CD4-positive, alpha-beta memory T cell (primary cell): ENCODE measurements at places on chromosomes 5 and 9.

GRCh38 chr9:110919609-110920008, 118.7 kb downstream of the LPAR1 start:
- DNase-seq: no peak

- no peak for DNase-seq
These were observed 26.9 kb downstream of the ZNF484 start for GRCh38 chr9:92850898-92851297.

GRCh38 chr5:23717486-23717885, 210.1 kb downstream of the PRDM9 start:
- DNase-seq: no peak

DNA sequence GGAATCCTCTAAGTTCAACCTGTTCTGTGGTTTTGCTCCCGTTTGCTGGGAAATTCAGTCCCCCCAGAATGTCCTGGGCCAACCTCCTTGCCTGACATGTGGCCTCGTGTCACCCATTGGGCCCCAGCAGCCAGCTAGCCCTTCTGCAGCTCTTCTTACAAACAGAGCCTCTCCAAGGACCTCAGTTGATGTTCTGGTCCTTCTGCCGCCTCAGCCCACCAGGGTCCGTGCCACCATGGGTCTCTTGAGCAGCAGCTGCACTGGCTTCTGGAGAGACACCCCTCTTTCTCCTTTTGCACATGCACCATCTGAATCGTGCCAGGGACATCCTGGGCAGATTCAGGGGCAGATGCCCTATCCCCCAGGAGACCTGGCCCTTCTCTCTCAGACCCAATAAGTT, 85.0 kb downstream of the LMX1B start:
- no peak for DNase-seq

DNA sequence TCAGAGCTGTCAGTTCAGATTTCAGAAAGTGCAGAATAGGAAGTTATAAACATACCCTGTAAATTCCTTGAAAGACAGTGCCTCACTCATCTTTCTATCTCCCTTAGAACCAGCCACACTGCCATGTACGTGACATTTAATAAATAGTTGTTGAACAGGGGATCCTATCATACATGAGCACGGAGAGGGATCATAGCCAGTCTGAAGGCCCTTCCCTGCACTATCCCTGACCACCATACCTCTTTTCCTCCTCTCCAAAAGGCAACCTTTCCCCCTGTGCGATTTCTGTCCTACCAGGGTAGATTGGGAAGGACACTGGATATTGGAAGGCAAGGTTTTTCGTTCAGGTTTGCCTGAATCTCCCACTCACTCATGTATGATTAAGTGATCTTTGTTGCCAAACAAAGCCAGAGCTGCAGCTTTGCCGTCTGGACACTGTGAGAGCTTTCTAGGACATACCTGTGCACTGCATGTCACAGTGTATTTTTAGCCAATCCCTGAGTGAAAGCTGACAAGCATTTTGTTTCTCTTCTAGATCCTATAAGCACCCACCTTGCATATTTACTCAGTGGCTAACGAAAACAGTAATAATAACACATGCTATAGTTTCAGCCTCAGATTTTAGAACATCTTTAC, 986.5 kb upstream of the WWC1 start:
- no peak for DNase-seq

DNA sequence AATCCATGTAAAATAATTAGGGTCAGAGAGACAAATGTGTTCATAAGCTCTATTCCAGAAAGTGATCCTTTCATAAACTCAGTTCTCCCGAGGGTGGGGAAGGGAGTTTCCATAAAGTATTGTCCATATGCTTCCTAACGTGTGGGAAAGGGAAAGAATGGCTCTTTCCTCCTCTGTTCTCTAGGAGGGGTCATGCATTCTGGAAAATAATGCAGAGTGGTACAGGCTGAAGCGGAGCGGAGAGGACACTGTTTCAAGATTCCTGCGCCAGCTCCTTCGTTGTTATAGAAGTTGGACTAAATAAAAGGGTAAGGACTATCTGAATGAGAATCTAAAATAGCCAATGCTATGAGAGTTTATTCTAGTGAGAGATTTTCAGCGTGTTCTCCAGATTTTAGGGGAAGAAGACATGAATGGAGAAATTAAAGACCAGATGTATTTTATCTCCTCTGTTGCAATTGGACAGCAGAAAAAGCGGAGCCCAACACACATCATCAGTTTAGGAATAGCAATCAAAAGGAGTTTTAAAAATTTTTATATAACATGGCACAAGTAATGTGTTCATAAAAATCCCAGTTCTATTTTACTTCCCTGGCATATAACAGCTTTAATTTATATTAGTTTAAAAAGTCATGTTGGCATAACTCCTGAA, 166.9 kb upstream of the MPDZ start:
- DNase-seq: no peak

DNA sequence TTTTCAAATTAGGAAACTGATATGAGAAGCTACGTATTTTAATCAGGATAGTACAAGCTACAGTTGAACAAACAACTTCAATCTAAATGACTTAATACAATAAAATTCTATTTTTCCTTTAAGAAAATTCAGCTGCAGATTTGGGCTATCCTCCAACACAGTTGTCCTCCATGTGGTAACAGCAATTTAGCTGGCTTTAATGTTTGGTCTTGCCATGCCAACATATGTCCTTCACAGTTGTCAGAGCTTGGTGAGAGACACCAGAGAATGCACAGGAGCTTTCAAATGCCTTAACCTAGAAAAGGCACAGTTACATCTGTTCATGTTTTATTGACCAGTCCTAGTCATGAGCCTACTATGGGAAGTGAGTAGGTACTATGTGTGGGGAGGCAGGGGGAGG, 10.8 kb downstream of the FAM174A start:
- no peak for DNase-seq

DNA sequence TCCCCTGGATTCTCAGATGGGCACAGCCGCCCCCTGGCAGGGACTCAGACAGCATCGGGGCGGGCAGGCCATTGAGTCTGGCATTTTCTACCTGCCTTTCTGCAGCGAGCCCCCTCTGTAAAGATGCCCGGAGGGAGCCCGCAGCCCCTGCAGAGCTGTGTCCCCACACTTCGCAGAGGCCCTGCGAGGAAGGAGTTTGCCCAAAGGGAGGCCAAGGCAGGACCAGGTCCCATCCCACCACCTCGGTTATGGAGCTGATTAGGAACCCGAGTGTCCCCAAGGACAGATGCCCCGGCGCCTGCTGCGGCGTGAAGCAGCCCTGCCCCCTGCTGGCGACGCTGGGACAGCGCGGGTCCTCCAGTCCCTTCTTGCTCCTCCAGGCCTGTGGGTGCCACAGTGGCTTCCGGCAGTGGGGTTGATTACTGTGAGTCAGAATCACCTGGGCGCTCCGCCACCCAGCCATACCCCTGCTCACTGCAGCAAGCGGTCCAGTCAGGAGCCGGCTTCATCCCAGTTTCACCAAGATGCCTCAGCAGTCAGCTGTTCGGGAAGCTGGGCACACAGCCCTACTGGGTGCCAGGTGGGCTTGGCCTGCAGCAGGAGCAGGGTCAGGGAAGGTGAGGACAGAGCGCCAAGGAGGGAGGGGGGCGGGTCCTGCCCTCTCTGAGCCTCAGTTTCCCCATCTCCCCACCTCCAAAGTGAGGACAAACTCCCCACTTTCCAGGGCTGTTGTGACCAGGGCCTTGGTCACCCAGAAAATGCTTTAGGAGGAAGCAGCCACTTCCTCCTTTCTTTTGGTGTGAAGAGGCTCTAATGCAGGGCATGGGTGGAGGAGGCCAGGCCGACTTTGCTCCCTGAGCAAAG, 117.2 kb downstream of the RXRA start:
- DNase-seq: peak; percentile 88
